ENCODE measurements at places on chromosomes 2 and 18.

GRCh38 chr2:222545823-222546795, 109.8 kb downstream of the FARSB start:
- DNase-seq, result no peak

GRCh38 chr2:119764832-119765231, 5.1 kb downstream of the PTPN4 start:
- DNase-seq, result no peak

DNA sequence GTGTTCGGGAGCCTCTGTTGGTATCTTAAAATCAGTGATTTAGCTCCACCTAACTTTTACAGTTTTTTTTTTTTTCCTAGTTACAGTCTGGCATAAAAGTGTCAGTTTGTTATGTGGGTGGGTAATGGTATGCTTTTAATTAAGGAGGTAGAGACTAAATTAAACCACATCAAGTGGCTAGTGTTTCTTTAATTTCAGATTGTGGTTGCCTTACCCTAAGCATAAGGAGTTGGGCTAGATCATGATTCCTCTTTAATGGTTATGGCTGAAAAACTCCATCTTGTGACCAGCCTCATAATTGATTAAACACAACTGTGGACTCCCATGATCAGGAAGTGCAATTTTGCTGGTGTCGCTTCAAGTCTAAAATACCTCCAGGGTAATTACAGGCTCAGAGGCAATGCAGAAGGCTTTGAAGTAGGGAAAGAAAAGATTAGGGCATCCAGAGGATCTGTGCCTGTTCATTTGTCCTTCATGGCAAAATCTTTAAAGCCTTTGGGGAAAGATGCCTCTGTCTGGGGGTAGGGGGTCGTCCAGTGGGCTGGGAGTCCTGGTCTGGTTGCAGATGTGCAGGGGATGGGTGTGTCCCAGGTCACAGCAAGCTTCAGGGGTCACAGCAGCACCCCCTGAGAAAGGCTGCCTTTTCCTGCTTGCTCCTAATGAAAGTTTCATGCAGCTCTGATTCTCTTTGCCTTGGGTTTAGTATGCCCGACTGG, 579.2 kb downstream of the BCL11A start:
- no peak for DNase-seq

GRCh38 chr18:2797951-2798350, 48.9 kb upstream of the EMILIN2 start:
- DNase-seq, result no peak

GRCh38 chr2:112767693-112768330, 3.4 kb upstream of the CKAP2L start:
- DNase-seq, result no peak

DNA sequence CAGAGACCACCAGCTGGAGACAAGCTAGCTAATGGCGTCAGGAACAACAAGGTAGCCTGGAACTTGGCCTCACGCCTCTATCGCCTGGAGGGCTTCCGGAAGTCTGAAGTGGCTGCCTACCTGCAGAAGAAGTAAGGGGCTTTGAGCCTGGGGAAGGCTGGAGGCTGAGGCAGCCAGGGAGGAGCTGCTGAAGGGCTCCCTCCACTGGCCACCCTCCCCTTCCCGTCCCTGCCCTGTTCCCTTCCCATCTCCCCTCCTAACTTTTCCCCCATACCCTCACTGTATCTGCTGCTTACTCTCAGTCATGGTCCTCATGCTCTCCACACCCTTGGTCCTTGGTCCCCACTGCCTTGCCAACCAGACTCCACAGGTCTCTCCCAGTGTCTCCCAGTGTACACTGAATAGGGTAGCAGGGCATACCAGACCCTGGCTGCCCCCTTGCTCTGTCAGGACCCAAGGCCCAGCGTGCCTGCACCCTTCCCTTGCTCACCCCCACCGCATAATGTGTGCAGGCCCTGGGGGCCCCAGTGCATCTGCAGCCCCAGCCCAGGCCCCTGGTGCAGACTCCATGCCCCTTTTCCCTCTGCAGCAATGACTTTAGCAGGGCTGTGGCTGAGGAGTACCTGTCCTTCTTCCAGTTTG, 18.8 kb downstream of the PSD4 start:
- DNase-seq, result no peak

GRCh38 chr18:47898055-47898454, 32.4 kb downstream of the SMAD2 start:
- DNase-seq, result no peak

DNA sequence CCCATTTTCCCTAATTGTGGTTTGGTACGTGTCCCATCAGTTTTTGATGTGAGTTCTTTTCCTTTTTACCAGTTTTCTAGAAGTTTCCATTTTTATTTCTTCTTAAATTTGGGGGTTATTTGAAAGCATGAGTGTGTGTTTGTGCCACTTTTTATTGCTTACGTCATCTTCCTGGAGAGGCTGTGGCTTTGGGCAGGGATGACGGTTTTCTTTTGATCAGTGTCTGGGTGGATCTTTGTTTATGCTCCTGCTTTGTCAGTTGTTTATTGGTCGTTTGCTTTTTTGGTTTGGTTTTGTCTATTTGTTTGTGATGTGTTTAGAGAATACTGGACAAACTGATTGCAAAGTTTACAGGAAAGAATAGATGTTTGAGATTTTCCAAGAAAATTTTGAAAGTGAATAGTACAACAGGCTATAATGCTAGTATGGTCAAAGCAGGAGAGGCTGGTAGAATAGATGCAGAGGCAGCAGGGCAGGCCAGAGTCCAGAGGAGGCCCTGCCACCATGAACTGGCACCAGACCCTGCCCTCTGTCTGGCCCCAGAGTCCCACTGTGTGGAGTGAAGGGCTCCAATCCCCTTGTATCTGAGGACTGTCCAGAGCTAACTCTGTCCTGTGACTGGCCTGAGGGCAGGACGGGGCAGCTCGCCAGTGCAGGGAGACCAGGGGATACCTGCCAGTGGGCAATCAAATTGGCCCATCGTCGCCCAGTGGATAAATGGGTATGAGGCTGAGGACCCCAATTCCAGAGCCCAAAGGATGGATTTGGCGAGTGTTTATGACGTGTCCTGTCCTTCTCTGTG, 23.4 kb upstream of the SNED1 start:
- no peak for DNase-seq

All from stimulated activated CD4-positive, alpha-beta T cell treated with anti-CD3 and anti-CD28 coated beads, Interleukin-12 subunit alpha, Interleukin-12 subunit beta, amount 100 ng/mL, for 4 hours (primary cell).